ENCODE measurements at places on chromosomes 11 and 22. TPM values are rescaled to one million over a fixed set of nuclear protein-coding genes. Genes with fewer than 3 reads are reported as not detected.
A peak's percentile ranks its signal among the peaks of the same experiment; 100 is the strongest.

DNA sequence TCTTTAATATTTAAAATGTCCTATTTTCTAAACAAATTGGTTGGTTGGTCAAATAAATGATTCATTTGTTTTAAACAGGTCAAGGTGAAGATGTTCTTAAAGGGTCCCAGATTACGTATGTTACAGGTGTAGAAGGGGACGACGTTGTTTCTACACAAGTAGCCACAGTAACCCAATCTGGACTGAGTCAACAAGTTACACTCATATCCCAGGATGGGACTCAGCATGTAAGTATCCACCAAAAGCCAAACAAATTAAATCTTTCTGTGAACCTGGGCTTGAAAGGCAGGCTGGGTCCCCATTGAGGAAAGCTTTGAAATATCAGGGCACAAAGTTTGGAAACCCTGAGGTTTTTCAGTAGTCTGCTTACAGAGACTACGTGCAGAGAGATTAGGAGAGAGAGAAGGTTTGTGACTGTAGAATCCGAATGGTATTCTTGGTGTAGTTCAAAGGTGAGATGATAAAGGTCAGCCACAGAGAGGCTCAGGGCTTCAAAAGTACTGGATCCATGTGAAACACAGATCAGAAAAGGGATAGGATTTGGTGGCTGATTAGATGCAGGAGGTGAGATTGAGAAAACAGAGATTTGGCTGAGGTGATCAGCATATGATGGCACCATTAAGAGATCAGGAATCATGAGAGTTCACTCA lies 51.7 kb downstream of the ZNF143 start:
- no peak overlapping the region for H3K27ac ChIP-seq
- H3K4me1 ChIP-seq, result peaks cover 3% of the 10 kb centered on the region
- no peak overlapping the region for H3K4me3 ChIP-seq

The IFITM10 gene
- 1.9 TPM for total RNA-seq

The LMNTD2 gene
- 10.1 TPM for total RNA-seq

DNA sequence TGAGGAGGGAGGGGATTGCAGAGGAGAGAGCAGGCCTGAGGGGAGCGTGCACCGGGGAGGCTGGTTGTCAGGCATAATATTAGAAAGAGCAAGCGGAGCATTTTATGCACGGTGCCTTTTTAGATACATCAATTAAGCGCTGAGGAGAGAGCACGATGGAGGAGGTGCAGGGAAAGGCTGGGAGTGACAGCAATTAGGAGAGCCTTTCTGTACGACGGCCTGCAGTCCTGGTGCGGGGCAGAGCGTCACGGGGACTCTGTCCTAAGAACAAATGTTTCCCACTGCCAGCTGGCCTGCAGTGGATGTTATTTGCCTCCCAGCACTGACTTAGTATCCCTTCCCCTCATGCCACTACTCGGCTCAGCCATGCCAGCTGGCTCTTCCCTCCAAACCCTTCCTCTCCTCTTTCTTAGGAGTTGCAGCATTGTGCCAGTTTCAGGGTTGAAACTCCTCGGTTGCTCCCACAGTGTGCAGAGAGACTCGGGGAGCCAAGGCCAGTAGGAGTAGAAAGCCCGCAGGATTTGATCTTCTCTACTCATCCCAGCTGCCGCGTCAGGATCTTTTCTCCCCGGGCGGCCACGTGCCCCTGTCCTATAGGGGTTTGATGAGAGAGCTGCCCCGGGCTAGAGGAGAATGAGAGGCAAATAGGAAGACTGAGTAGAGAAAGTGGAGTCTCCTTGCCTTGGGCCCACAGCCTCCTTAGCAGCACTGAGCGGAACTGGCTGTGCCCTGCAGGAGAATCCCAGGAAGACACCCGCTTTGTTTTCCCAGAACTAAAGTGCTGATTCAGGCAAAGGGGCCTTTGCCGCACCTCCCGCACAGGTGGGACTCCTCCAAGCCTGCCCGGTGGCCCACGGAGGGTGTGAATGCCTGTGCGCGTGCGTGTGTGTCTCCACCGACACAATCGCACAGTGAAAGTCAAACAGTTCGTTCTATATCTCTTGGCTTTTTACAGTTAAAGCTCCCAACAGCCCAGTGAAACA lies 875.3 kb downstream of the NTM start:
- no peaks in the 10 kb centered on the region for H3K4me1 ChIP-seq
- no peak overlapping the region for H3K27ac ChIP-seq
- H3K4me3 ChIP-seq, result no peak overlapping the region
- H3K27me3 ChIP-seq, result no peaks in the 10 kb centered on the region
- DNase-seq, result peak; percentile 57

The SLC5A12 gene
- 3.4 TPM for total RNA-seq

- no peak overlapping the region for H3K4me3 ChIP-seq
- H3K4me1 ChIP-seq, result peaks cover 3% of the 10 kb centered on the region
- H3K27me3 ChIP-seq, result no peaks in the 10 kb centered on the region
- H3K36me3 ChIP-seq, result no peaks in the 10 kb centered on the region
- peak; percentile 34 for DNase-seq
Observed at GRCh38 chr11:10487002-10487647, 32.1 kb downstream of the AMPD3 start.

GRCh38 chr11:132909021-132909606 lies 623.2 kb downstream of the OPCML start:
- no peak for DNase-seq
- no peaks in the 10 kb centered on the region for H3K27me3 ChIP-seq
- H3K27ac ChIP-seq, result no peak overlapping the region
- no peaks in the 10 kb centered on the region for H3K36me3 ChIP-seq

DNA sequence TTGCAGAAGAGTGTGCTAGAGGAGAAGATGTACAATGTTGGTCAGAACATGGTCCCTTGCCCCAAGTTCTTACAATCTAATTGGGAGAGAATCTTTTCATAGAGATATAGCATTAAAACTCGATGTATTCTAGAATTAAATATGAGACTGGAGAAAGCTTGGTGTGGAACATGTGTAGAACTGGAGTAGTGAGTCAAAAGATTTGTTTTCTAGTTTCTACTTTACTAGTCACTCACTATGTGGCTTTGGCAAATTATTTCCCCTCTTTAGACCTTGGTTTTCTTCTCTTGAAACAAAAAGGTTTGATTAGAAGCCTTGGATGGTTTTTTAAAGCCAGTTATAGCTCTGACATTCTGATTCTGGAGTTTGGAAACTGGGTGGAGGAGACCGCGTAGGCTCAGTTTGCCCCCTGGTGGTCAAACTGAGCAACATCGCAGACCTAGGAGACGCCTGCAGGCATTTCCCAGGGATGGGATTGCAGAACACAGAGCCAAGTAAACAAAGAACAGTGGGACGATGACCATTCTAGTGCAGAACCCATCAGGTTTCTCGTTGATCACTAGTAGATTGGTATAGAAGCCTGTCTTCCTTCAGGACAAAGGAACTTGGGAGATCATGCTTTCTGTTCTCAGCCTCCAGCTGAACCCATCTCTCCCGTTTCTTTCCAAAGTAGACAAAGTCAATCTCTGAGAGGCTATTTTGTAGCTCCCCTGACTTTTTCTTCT lies 8.5 kb upstream of the CHRDL2 start:
- peak overlapping the region; percentile 51 for H3K4me3 ChIP-seq
- no peak overlapping the region for H3K27ac ChIP-seq
- no peaks in the 10 kb centered on the region for H3K36me3 ChIP-seq
- peak; percentile 84 for DNase-seq
- H3K4me1 ChIP-seq, result no peaks in the 10 kb centered on the region

- no peak overlapping the region for H3K4me3 ChIP-seq
- H3K27me3 ChIP-seq, result no peaks in the 10 kb centered on the region
- no peak overlapping the region for H3K27ac ChIP-seq
- H3K36me3 ChIP-seq, result no peaks in the 10 kb centered on the region
Observed at GRCh38 chr11:88280673-88281316, 56.7 kb downstream of the CTSC start.

DNA sequence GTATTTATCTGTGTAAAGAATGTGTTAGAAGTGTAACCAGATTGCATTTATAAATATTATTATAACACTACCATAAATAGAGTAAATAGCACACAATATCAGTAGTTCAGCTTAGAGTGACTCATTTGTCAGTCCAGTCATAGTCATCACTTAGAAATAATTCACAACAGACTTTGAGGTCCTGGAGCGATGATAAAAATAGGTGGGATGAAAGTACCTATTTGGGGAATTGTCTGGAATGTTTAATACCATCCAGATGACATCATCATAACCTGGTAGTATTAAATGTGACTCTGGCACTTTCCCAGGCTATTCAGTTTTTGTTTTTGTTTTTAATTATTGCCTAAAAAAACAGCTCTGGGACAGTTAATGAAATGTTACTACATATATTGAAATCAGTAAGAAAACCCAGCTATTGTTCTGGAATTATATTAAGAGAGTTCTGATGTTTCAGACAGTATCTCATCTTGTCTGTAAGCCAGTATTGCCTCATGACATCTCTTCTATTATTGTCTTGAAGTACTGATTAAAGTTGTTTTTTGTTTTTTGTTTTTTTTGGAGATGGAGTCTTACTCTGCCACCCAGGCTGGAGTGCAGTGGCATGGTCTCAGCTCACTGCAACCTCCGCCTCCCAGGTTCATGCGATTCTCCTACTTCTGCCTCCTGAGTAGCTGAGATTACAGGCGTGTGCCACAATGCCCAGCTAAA lies 74.8 kb downstream of the SIK2 start:
- H3K4me1 ChIP-seq, result no peaks in the 10 kb centered on the region
- H3K36me3 ChIP-seq, result peaks cover 17% of the 10 kb centered on the region
- no peak overlapping the region for H3K27ac ChIP-seq
- no peaks in the 10 kb centered on the region for H3K27me3 ChIP-seq
- no peak for DNase-seq

DNA sequence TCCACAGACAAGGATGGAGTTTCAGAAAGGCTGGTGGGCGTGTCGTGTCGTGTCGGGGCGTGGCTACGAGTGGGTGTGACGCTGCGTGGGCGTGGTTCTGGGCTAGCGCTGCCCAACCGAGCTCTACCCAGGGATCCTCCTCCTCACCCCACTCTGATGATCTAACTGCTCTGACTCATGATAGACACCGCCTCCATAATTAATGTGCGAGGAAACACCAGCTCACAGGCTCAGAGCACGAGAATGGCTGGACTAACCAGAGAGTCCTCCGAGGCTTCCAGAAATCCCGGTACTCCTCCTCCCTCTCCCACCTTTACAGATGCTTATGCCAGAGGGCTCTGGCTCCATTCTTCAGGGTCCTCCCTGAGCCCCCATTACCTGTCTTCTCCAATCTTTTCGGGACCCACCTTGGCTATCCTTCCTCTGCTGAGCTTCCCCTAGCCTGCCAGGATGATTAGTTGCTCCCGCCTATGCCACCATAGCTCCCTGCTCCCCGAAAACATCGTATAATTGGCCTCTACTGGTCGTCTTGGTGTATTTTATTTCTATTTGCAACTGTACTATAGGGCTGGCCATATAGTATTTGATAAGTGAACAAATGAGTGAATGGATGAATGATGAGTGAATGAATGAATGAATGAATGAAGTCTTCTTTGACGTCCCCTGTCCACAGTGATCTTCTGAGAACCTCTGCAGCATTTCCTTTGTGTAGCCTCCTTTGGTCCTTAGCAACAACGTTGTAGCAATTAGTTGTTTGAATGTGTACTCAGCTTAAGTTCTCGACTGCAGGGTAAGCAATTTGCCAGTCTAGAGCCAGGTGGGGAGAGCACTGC lies 21.7 kb downstream of the TMPRSS13 start:
- no peaks in the 10 kb centered on the region for H3K27me3 ChIP-seq
- DNase-seq, result peak; percentile 98
- H3K36me3 ChIP-seq, result no peaks in the 10 kb centered on the region
- peak overlapping the region; percentile 58 for H3K27ac ChIP-seq
- H3K4me3 ChIP-seq, result no peak overlapping the region
